ENCODE measurements at places on chromosomes 5 and 9.
A peak's percentile ranks its signal among the peaks of the same experiment; 100 is the strongest.

DNA sequence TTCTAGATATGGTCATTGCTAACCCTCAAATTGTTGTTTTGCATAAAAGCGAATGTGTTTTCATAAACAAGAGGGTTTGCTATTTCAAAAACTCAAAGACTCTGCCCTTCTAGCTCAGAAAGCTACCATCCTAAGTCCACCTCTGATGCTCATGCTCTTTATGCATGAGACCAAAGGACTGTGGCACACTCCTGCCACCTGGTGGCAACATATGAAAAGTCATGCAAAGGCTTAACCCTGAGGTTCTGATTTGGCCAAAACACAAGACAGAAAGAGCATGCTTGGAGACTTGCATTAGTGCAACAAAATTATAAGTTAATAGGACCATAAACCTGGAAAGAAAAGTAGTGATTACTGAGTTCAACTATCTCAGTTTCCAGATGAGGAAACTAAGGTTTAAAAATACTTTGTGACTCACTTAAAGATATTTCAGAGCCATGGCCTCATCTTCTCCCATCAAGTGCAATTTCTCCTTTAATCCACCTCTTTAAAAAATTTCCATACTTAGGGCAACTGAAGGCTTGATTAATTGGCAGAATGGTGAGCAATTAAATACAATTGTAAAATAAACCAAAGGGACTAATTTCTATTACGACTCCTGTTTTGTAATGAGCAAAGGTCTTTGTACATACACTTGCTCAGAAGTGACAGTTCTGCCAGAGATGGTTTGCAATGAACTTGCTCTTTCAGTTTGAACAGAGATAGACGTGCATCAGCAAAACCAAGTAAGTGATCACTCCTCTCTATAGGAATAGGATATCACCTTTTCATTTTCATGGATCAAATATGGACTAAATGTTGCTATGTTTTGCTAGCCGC is 110.7 kb upstream of the RAD23B start:
- DNase-seq: peak; percentile 10

- DNase-seq: no peak
These were observed 159.1 kb downstream of the LURAP1L start for GRCh38 chr9:12933957-12934356.

- DNase-seq: no peak
These were observed 46.7 kb downstream of the WNK2 start for GRCh38 chr9:93230601-93231000.

- no peak for DNase-seq
These were observed 3.7 kb downstream of the NIM1K start for GRCh38 chr5:43195670-43196265.

Measured in stimulated activated CD4-positive, alpha-beta T cell treated with anti-CD3 and anti-CD28 coated beads, Interleukin-1b, Interleukin-23, amount 100 ng/mL, for 1 hour (primary cell).